K562 (cell line): ENCODE measurements at places on chromosomes 11 and 22. TPM values are rescaled to one million over a fixed set of nuclear protein-coding genes. Genes with fewer than 3 reads are reported as not detected.

PKP3 gene
- total RNA-seq: 102 and 110 TPM in 2 replicates

OR10A2 gene
- not detected in 2 replicates for total RNA-seq

ZNF408 gene
- total RNA-seq: 17.4 and 18.4 TPM in 2 replicates

NF2 gene
- total RNA-seq: 32.5 and 33.8 TPM in 2 replicates

SELENOH gene
- 194 and 216 TPM in 2 replicates for total RNA-seq

CABP7 gene
- not detected in 2 replicates for total RNA-seq

DNA sequence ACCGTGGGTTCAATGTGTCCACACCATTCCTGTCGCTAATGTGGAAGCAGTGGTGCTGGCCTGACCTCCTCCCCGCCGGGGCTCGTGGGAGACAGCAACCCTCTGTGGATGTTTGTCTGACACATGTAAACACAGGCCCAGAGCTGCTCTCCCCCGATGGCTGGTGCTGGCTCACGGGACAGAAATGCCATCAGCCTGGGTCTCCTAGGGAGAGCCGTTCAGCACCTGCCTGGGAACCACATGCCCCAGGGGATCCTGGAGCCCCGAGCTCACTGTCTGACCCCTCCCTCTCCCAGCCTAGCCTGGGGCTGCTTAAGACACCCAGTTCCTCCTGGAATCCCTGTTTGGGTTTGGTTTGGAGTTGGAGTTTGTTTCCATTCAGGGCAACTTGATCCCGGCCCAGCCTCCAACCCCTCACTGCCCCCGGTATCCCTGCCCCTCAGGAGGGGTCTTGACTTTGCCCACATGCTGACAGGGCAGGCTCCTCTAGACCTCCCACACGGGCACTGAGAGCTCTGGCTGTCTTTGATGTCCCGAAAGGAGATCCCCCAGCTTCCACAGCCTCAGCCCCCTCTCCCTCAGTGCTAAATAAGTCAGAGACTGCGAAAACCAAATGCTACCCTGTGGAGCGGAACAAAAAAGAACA lies 50.9 kb upstream of the WNT11 start:
- H3K27me3 ChIP-seq: peaks cover 92% of the 10 kb centered on the region
- H3K4me1 ChIP-seq: no peaks in the 10 kb centered on the region
- H3K27ac ChIP-seq: no peak overlapping the region
- no peak for DNase-seq
- H3K4me3 ChIP-seq: no peak overlapping the region
- no peaks in the 10 kb centered on the region for H3K36me3 ChIP-seq

GRCh38 chr11:118843565-118843964 lies 40.1 kb upstream of the CXCR5 start:
- no peak overlapping the region for H3K27ac ChIP-seq
- no peak overlapping the region for H3K4me3 ChIP-seq
- H3K27me3 ChIP-seq: no peaks in the 10 kb centered on the region
- no peak for DNase-seq
- H3K4me1 ChIP-seq: peaks cover 5% of the 10 kb centered on the region; the same call in 1 of the 2 replicates
- H3K36me3 ChIP-seq: no peaks in the 10 kb centered on the region

GRCh38 chr11:72036687-72037086 lies 38.0 kb downstream of the IL18BP start:
- peaks cover 23% of the 10 kb centered on the region for H3K4me1 ChIP-seq
- H3K4me3 ChIP-seq: no peak overlapping the region
- no peak for DNase-seq
- no peak overlapping the region for H3K27ac ChIP-seq
- H3K27me3 ChIP-seq: no peaks in the 10 kb centered on the region

DNA sequence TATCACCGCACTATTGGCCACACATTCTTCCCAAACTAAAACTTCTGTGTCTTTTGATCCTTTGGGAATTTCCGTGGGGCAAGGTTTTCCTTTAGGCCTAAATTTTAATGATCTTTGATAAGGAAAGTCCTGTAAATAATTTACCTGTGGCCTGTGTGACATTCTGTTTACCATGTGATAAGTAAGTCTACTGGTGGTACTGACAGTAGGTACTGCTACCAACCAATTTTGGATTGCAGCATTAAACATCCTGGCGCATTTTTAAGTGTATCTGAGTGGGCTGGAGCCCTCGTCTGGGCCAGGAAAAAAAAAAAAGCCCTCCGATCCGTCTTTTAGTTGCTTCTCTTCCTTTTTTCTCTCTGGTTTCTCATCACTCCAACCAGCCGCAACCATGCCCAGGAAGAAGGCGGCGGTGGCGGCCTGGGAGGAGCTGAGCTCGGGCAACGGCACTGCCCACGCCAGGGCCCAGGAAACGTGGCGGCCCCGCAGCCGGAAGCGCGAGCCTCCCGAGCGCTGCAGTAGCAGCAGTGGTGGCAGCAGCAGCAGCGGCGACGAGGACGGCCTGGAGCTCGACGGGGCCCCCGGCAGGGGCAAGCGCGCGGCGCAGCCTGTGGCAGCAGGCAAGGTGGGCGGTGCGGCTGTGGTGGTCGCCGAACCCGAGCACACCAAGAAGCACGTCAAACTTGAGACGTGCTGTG lies 33.6 kb downstream of the ASRGL1 start:
- no peaks in the 10 kb centered on the region for H3K27me3 ChIP-seq
- H3K4me1 ChIP-seq: peaks cover 14% of the 10 kb centered on the region
- H3K36me3 ChIP-seq: no peaks in the 10 kb centered on the region
- DNase-seq: no peak
- no peak overlapping the region for H3K27ac ChIP-seq

- H3K27me3 ChIP-seq: no peaks in the 10 kb centered on the region
- H3K36me3 ChIP-seq: no peaks in the 10 kb centered on the region
- H3K4me3 ChIP-seq: no peak overlapping the region
- peaks cover 3% of the 10 kb centered on the region; the same call in 1 of the 2 replicates for H3K4me1 ChIP-seq
- H3K27ac ChIP-seq: no peak overlapping the region
Observed at GRCh38 chr11:119195680-119196079, 10.4 kb downstream of the NHERF4 start.

DNA sequence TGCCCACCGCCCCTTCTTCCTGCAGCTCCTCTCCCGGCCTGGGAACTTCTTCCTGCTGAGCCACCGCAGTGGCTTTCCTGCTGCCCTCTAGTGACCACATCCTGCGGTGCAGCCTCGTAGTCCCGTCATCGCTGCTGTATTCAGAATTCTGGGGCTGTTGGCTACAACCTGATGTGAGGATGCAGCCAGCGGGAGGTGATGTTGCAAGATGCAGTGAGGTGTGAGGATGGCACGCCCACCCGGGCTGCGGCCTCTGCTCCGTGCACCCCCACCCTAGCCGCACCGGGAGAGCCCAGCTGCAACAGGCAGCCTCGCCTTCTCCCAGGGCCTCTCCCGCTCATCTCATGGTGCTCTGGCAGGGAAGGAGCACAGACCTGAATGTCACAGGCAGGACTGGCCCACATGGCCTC lies 10.1 kb downstream of the CHST1 start:
- no peak overlapping the region for H3K4me3 ChIP-seq
- no peaks in the 10 kb centered on the region for H3K36me3 ChIP-seq
- peaks cover 14% of the 10 kb centered on the region; the same call in 1 of the 2 replicates for H3K4me1 ChIP-seq
- H3K27ac ChIP-seq: no peak overlapping the region

- H3K4me1 ChIP-seq: no peaks in the 10 kb centered on the region
- peak; percentile 8 for DNase-seq
- no peak overlapping the region for H3K27ac ChIP-seq
Observed at GRCh38 chr11:133064152-133064877, 468.0 kb downstream of the OPCML start.

DNA sequence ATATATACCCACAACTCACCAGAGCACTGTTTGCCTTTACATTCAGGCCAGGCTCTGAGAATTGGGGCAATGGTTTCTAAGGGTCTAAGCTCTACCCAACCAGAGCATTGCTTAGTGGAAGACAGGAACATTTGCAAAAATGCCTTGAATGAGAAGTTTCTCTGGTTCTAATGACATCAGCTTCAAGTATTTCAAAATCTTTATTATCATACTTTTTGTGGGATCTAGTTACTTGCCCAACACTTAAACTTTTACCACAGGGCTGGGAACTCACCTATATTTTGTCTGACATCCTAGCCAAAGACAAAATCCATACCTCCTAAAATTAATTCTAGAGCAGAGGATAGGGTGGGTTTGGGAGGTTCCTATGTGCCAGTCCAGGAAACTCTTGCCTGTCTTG lies 51.5 kb downstream of the INSC start:
- H3K27ac ChIP-seq: no peak overlapping the region
- no peaks in the 10 kb centered on the region for H3K4me1 ChIP-seq
- no peaks in the 10 kb centered on the region for H3K27me3 ChIP-seq
- H3K4me3 ChIP-seq: no peak overlapping the region
- H3K36me3 ChIP-seq: no peaks in the 10 kb centered on the region

DNA sequence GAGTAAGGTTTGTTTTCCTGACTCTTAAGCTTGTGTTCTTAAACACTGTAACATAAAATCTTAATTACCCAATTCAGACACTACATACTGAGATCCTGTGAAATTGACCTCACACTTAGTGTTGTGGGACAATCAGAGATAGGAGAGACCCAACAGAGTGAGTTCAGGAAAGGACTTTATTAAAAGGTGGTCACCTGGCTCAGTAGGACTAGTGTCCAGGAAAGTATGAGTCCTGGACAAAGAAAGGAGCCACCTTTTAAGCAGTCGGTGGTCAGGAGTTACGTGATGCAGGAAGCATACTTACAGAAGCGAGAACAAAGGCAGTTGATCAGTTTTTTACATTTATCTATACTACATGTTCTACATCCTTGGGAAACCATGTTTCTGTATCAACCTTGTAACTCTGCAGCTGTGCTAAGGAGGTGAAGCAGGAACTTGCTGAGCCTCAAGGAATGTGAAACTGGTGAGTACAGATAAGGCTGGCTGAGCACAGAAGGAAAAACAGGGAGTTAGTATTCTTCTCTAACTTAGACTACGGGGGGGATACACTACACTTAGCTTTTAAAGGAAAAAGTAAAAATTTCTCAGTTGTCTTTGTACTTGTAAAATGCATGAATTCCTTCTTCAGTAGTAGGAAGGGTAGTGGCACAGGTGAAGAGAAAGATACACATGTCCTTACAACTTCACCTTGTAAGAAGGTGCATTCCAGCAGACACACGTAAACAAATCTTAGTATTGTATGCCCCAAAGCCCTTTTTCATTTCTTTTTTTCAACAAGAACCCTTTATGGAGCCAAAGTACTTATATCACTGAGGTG lies 15.1 kb downstream of the OR51E1 start:
- H3K36me3 ChIP-seq: no peaks in the 10 kb centered on the region
- no peaks in the 10 kb centered on the region for H3K27me3 ChIP-seq
- H3K4me1 ChIP-seq: no peaks in the 10 kb centered on the region; the same call in 1 of the 2 replicates
- peak; percentile 36 for DNase-seq
- H3K27ac ChIP-seq: peak overlapping the region; percentile 79
- H3K4me3 ChIP-seq: peak overlapping the region; percentile 4; the same call in 1 of the 2 replicates

DNA sequence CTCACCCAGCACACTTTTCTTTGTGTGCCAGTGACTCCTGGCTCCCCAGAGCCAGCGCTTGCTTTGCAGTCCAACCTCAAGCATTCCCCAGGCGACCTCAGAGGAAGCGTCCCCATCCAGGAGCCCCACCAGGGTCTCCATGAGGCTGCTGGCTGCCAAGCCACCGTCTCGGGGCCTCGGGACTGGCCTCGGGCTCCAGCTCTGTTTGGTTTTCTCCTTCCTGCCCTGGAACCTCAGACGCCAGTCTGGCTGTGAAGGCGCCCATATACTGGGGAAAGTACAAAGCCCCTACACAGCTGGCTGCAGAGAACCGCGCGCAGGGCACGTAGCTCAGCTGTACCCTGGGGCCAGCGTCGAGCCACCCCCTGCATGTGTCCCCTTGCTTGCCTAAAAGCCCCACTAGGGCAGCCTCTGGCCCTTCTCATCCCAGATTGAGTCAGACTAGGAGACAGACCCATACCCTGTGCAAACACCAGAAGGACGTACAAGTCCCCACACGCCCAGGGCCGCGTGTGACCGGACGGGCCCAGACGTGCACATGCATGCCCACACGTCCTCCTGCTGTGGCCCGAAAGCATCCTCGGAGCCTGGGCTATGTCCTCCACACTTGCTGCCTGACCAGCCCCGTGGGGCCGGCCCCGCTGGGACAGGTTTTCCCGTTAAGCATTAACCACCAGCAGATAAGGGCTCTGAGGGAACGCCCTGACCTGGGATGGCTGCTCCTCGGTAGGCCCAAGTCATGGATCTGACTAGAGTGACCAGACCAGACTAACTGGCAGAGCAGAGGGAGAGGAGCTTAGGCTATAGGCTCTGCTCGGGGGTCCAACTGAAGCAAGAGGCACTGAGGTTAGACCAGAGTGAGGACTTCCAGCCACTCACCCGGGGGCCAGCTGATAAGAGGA lies 4.2 kb upstream of the SYT8 start:
- no peaks in the 10 kb centered on the region for H3K4me1 ChIP-seq
- H3K27ac ChIP-seq: no peak overlapping the region
- no peaks in the 10 kb centered on the region; the same call in 2 of the 3 replicates for H3K27me3 ChIP-seq
- DNase-seq: no peak
- no peak overlapping the region for H3K4me3 ChIP-seq

DNA sequence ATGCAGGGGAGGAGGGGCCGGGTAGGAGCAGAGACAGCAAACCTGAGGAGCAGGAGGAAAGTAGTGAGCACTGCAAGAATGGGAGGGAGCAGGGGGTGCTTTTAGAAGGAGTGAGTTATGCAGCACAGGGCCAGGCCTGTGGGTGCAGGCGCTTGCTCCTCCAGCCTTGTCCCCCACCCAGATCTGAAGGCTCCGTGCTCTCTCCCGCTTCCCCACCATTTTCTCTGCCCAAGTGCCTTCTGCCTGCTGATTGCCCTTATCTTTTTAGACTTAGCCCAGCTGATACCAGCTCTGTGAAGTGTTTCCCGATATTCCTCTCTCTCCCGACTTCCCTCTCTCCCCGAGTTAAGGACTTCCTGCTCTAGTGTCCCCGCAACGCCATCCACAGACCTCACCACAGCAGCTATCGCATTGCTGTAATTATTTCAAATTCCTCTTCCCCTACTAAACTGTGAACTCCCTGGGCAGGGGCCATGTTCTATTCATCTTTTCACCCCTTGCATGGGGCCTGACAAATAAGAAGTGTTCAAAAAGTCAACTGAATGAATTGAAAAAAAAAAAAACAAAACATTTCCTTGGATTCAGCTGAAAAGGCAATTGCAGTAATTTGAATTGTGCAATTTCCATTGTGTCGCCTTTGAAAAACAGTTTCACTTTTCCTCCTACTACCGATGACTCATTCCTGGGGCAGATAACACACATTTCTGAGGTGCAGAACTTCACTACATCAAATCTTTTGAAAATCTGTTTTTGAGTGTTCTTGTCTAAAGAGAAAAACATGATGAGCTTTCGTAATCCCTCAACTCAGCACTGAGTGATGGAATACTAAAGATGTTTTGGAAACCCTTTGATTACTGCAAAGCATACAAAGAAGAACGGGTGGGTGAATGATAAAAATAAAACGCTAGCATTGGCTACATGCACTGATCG lies 69.7 kb upstream of the BMAL1 start:
- DNase-seq: peak; percentile 38
- peaks cover 15% of the 10 kb centered on the region for H3K27me3 ChIP-seq

DNA sequence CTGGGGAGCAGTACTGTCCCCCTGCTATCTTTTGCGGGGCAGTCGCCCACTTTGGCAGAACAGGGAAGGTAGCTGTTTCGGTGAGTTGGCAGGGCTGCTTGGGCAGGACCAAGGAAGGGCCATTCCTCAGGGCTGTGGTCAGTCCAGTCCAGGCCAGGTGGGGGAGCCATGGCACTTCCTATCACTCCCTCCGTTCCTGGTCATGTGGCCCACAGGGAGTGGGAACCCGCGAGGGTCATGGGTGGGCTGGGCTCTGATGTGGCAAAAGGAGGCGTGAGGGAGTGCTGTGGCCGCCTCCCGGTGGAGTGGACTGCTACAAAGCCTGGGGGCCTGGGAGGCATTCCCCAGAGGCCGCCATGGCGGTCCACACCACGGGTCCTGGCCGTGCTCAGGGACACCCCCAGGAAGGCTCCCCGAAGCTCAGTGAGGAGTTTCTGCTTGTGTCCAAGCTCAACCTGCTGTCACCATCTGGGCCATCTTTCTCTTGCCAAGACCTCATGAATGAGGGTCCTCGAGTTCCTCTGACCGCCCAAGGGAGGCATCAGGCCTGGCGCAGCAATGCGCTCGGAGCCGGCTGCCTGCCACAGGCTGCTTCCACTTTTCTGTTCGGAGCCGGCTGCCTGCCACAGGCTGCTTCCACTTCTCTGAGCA lies 11.9 kb downstream of the CHID1 start:
- peak; percentile 41 for DNase-seq
- H3K4me3 ChIP-seq: no peak overlapping the region
- H3K27me3 ChIP-seq: no peaks in the 10 kb centered on the region
- H3K36me3 ChIP-seq: peaks cover 66% of the 10 kb centered on the region
